ENCODE measurements at places on chromosomes 13 and 19.

- peak; percentile 98 for DNase-seq
These were observed 7.3 kb upstream of the TLE2 start for GRCh38 chr19:3036119-3036976.

GRCh38 chr13:28220166-28220565 is 81.8 kb downstream of the PAN3 start:
- DNase-seq = no peak

DNA sequence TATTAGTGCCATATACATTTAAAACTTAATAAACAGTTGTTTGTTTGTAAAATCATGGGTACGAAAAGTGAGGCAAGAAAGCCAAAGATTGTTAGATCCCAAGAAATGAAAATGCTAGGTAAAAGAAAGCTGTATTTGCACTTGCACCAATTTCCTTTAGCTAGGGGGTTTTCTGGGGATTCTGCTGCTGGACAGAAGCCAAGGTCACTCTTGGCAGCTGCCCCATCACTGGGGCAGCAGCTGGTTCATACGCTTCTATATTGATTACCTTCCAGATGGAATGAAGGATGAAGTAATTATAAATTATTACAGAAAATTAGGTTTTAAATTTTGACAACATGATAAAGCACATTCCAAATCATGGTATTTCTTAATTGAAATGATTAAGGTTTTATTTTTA is 127.4 kb downstream of the SLITRK5 start:
- DNase-seq = no peak

DNA sequence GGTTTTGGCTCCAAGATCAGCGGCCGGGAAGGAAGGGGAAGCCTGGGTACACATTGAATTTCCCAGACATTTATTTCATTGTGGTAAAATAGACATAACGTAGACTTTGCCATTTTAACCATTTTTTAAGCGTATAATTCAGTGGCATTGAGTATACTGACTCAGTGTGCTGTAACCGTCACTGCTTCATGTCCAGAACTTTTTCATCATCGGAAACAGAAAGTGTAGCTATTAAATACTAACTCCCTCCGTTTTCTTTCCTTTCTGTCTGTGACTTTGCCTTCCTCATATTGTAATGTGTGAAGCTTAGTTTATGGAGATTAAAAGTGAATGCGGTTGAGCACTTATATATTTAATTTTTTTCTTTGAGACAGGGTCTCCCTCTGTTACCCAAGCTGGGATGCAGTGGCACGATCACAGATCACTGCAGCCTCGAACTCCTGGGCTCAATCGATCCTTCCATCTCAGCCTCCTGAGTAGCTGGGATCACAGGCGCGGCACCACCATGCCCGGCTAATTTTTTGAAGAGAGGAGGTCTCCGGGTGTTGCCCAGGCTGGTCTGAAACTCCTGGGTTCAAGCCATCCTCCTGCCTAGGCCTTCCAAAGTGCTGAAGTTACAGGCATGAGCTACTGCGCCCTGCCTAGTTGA is 1.4 kb downstream of the HNRNPM start:
- DNase-seq = no peak

GRCh38 chr19:18469069-18469846 is 31.3 kb upstream of the ISYNA1 start:
- DNase-seq = peak; percentile 38

GRCh38 chr19:52331757-52332156 is 4.3 kb upstream of the ZNF610 start:
- DNase-seq = no peak

GRCh38 chr13:23159205-23159759 is 21.5 kb upstream of the SGCG start:
- DNase-seq = peak; percentile 68
